Endodermal cell (in vitro differentiated cells): ENCODE measurements at places on chromosomes 11 and 22.

GRCh38 chr11:117064275-117064674 is 34.0 kb downstream of the SIK3 start:
- H3K27me3 ChIP-seq, result no peaks in the 10 kb centered on the region
- H3K36me3 ChIP-seq, result no peaks in the 10 kb centered on the region
- H3K4me3 ChIP-seq, result no peak overlapping the region
- no peak for DNase-seq
- no peaks in the 10 kb centered on the region for H3K4me1 ChIP-seq

DNA sequence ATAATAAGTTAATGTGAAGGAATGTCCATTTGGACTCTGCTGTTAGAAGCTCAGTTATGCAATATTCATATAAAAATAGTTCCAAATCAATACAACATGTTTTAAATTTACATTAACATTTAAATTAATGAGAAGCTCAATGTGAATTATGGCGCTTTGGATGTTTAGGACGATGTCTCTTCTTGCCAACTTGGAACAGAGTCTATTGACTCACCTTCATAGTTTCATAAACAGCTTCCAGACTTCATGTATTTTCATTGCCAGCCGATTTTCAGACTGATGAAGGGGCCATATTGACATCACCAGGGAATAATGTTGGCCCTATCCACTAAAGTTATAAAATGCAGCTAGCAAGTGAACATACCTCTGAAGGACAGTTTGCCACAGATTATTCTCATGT is 1136.2 kb downstream of the LRRC4C start:
- H3K27ac ChIP-seq, result no peak overlapping the region
- no peaks in the 10 kb centered on the region for H3K27me3 ChIP-seq
- H3K4me1 ChIP-seq, result no peaks in the 10 kb centered on the region
- no peak for DNase-seq

DNA sequence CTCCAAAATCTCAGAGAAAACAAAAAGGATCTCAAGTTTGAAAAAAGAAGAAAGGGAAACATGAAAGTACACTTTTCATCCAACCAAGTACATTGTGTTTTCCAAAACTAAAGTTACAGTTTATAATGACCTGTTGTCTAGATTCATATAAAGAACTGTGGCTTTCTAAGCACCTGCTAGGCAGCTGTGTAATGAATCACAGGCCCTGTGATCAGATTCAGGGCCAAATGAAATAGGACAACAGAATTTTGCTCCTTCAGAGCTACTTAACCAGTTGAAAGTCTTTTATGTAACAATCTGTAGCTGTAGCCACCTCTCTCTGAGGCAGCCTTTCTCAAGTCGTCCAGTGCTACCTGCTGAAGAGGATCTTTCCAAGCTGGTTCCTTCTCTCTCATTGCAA is 960.0 kb upstream of the RAG2 start:
- H3K36me3 ChIP-seq, result no peaks in the 10 kb centered on the region
- peaks cover 15% of the 10 kb centered on the region for H3K27me3 ChIP-seq
- H3K27ac ChIP-seq, result no peak overlapping the region
- no peak overlapping the region for H3K4me3 ChIP-seq
- DNase-seq, result no peak
- H3K4me1 ChIP-seq, result peaks cover 5% of the 10 kb centered on the region

DNA sequence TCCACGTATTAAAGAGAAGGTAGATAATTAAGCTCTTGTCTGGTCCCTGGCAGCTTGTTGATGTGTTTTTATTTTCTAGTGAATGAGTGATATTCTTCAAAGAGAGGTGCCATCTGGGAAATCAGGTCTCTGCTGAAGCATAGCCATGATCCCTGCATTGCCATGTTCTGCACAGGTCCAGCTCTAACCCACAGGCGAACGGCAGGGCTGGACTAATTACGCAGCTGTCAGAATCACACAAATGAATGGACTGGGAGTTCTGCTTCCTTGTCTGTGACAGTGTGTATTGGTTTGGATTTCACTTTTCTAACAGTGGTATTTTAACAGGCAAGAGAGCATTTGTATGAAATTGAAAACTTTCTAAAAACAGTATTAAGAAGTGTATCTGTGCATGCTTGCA is 235.6 kb downstream of the FAT3 start:
- H3K27ac ChIP-seq, result no peak overlapping the region
- peaks cover 15% of the 10 kb centered on the region for H3K4me1 ChIP-seq
- H3K36me3 ChIP-seq, result no peaks in the 10 kb centered on the region
- no peak for DNase-seq
- no peaks in the 10 kb centered on the region for H3K27me3 ChIP-seq
- H3K4me3 ChIP-seq, result no peak overlapping the region

- H3K36me3 ChIP-seq, result no peaks in the 10 kb centered on the region
- no peak overlapping the region for H3K4me3 ChIP-seq
- DNase-seq, result no peak
- no peaks in the 10 kb centered on the region for H3K4me1 ChIP-seq
- H3K27ac ChIP-seq, result no peak overlapping the region
- no peaks in the 10 kb centered on the region for H3K27me3 ChIP-seq
Measured at GRCh38 chr22:25884121-25884520, 142.1 kb downstream of the MYO18B start.

DNA sequence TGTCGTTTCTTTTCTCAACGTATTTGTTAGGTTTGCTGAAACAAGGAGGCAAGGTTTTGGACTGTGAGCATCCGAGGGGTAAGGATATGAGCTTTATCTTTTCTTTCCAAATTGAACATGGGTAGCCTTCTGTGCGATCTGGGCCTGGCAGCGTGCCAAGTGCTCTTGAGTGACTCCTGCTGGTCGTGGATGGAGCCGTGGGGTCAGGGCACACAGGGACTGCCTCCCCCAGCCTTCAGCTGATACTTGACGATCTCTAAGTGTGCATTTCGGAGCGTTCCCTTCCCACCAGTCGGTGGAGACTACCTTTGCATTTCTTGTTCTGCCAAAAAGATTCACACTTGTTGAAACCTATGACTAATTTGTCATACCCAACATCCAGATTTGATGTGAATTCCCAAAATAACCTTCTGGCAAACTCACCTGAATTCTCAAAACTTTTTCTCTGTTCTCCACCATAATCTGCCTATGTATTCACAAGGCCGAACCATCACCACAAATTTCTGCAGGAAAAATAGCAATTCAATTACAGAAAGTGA is 40.1 kb upstream of the CLMP start:
- no peak overlapping the region for H3K27ac ChIP-seq
- no peaks in the 10 kb centered on the region for H3K27me3 ChIP-seq
- no peak overlapping the region for H3K4me3 ChIP-seq
- no peaks in the 10 kb centered on the region for H3K36me3 ChIP-seq

- no peak overlapping the region for H3K27ac ChIP-seq
- DNase-seq, result no peak
- H3K4me3 ChIP-seq, result no peak overlapping the region
- H3K4me1 ChIP-seq, result no peaks in the 10 kb centered on the region
- H3K36me3 ChIP-seq, result no peaks in the 10 kb centered on the region
- no peaks in the 10 kb centered on the region for H3K27me3 ChIP-seq
Measured at GRCh38 chr22:31998784-31999385, 44.2 kb upstream of the SLC5A1 start.

DNA sequence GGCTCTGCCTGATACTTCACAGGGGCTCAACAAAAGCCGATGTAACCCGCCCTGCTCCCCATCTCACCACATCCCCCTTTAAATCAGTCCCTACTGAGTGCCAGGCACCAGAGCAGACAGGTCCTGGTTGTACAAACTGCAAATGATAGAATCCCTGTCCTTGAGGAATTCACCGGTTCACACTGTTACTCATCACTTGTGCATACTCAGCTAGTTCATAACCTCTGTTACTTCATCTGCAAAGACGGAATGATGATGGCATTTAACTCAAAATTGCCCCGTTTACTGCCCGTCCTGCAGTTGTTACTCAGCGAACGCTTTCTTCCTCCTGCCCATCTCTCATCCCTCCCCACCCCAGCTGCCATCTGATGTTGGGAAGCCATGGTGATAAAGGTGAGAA is 384.7 kb downstream of the OPCML start:
- no peaks in the 10 kb centered on the region for H3K36me3 ChIP-seq
- H3K4me3 ChIP-seq, result no peak overlapping the region
- peaks cover 6% of the 10 kb centered on the region for H3K4me1 ChIP-seq
